Urinary bladder (tissue), 4 donors: ENCODE measurements at places on chromosomes 7 and 10. TPM values are rescaled to one million over a fixed set of nuclear protein-coding genes. Genes with fewer than 3 reads are reported as not detected.

GRCh38 chr7:78842068-78842467 lies 611.4 kb downstream of the MAGI2 start:
- no peak for DNase-seq

GRCh38 chr7:51229106-51229537 lies 87.5 kb downstream of the COBL start:
- DNase-seq: no peak

The HOXA6 gene
- 8.4 TPM for total RNA-seq

DNA sequence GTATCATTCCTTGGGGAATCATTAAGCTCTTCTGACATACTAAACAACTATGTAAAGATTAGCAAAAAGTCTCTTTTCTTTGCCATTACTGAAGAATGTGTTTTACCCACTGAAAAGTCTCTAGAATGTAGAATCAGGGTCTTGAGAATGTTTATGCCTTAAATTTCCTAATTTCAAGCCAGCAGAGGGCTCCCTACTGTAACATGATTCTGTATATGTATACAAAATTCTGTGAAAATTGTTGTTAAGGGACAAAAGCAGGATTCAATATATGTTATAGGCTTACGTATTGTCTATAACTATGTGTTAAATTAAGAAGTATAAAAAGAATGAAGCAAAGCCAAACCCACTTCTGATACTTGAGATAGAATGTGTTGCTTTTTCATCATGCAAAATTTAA lies 296.9 kb upstream of the DGKB start:
- no peak for DNase-seq

The FAM25A gene
- total RNA-seq: not detected

The VAX1 gene
- not detected for total RNA-seq

The MSMB gene
- not detected for total RNA-seq

DNA sequence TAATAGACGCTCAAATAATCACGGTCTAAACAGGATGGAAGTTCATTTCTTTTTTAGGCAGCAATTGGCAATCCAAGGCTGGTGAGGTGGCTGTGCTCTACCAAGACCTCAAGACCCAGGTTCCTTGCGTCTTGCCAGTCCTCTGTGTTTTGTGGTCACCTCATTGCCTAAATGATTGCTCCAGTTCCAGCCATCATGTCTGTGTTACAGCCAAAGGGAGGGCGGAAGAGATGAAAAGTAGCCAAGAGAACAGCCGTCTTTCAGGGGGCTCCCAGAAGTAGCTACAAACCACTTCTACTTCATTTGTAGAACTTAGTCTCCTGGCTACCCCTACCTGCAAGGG lies 19.2 kb upstream of the C10orf67 start:
- no peak for DNase-seq

GRCh38 chr7:73888959-73889358 lies 28.0 kb downstream of the TMEM270 start:
- no peak for DNase-seq

The SLC39A12 gene
- total RNA-seq: not detected

GRCh38 chr7:17441557-17441956 lies 143.1 kb downstream of the AHR start:
- no peak for DNase-seq

The ATP6V0A4 gene
- 0.37 TPM for total RNA-seq

DNA sequence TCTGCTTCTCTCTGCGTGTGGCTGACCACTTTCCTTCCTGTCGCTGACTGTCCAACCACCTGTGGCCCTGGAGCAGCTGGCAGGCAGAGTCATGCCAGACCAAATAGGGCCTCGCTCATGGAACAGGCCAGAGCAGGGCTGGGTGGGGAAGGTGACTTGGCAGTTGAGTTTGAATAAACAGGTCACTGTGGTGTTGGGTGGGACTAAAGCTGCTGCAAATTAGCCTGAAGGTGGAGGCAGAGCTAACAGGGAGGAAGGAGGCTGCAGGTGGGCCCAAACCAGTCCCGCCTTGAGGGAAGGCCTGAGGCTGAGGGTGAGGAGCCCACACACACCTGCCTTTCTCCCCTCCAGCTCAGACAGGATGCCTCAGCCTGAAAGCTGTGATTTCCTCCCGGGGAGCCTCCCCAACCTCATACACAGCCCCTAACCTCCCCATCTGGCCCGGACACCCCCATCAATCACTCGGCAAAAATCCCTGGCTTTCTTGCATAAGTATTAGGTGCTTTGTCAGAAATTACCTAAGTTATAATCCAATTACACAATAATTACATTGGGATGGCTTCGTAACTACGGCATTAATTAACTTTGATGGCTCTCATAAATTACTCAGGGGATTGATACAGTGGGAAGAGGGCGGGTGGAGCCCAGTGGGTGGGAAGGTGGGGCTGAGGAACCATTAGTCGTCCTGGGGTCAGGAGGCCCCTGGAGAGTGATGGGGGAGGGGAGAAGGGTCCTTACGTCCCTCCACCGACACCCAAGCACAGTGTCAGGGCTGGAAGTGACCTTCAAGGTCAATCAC lies 97.7 kb upstream of the PCBD1 start:
- peak; percentile 15 for DNase-seq

- DNase-seq: no peak
Observed at GRCh38 chr7:155298288-155298833, 683 bp downstream of the INSIG1 start.

The CLCN1 gene
- total RNA-seq: 0.16 TPM

GRCh38 chr7:74403521-74404387 lies 50.0 kb upstream of the GTF2IRD1 start:
- DNase-seq: no peak

- no peak for DNase-seq
Observed at GRCh38 chr7:50229964-50230363, 74.6 kb upstream of the IKZF1 start.

- peak; percentile 59 for DNase-seq
Observed at GRCh38 chr7:151123822-151124464, 37.7 kb downstream of the AGAP3 start.

The LBX1 gene
- total RNA-seq: not detected

DNA sequence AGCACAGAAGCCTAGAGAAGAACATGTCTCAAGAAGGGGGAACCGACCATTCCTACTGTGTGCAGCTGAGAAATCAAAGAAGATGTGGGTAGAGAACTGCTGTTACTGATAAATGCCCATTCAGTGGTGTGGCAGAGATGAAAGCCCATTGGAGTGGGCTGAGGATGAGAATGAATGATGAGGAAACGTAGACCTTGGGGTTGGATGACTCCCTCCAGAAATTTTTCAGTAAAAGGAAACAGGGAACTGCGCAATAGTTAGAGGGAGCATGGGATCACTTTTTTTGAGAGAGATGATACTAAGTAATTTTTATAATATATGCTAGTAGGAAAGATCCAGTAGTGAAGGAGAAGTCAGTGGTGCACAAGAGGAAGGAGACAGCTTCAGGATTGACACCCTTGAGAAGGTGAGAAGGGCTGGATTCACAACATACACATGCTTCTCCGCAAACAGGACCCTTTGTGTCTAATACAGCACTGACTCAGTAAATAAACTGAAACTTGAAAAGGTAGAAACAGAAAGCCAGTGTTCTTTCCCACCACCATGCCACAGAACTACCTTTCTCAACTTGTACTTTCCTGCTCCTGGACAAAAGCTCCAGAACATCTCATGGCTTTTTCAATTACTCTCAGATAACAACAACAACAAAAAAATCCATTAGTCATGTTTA lies 104.7 kb upstream of the IL6 start:
- DNase-seq: no peak

GRCh38 chr10:98444314-98445006 lies 2.3 kb downstream of the HPS1 start:
- no peak for DNase-seq

GRCh38 chr10:86199041-86199440 lies 167.6 kb downstream of the GRID1 start:
- DNase-seq: no peak

GRCh38 chr7:150586068-150586784 lies 19.0 kb downstream of the GIMAP4 start:
- no peak for DNase-seq

The NME8 gene
- not detected for total RNA-seq

GRCh38 chr10:78980815-78981214 lies 88.0 kb upstream of the ZMIZ1 start:
- no peak for DNase-seq

DNA sequence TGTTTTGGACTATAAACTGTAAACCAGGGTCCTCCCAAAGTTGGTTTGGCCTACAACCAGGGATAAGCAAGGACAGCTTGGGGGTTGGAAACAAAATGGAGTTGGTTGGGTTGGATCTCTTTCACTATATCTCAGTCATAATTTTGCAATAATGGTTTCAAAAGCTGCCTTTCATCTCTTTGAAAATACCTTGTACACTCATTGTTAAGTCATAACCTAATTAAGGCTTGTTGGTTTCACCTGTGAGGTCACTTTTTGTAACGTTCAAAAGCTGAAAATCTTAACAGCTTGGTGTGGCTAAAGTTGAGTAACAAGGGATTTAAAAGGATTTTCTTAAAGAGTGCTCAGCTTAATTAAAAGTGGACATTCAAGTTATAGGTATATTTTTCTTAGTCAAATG lies 476.1 kb downstream of the IPMK start:
- no peak for DNase-seq

The COL26A1 gene
- 2.9 TPM for total RNA-seq

DNA sequence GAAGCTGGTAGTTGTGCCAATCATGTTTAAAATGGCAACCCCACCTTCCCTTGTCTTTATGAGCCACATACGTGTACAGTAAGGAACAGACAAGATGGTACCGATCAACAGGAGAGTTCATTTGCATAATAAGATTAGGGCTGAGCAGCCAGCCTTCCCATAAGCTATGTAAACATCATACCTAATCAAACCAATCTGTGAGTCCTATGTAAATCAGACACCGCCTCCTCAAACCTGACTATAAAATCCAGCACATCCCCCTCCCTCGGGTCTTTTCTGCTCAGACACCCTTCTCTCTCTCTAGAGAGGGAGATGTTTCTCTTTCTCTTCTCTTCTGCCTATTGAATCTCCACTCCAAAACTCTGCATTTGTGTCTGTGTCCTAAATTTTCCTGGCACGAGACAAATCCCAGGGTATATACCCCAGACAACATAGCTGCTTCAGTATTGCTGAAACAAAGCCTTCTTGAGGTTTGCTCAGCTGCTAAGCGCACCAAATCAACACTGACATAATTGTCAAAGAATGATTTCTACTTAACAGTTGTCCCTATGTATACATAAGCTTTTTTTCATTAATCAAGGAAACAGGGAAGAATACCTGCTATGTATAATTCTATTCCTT lies 279.2 kb downstream of the THSD7A start:
- DNase-seq: no peak

The TDRD1 gene
- total RNA-seq: 0.53 TPM

DNA sequence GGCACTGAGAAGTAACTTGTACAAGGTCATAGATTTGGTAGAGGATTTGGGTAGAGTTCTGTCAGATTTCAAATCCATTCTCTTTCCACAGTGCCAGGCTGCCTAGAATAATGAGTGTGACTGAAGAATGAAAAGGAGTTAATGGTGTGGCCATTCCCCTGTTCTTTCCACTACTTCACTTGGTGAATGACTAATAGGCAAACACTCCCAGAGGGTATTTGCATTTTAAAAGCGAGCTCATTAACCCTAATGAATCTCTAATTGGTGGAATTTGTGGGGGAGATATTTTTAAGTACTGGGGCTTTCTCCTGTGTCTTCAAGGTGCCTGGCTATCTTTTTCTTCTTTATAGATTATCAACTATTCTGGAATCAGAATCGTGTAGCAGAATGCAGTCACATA lies 74.8 kb upstream of the RPA3 start:
- DNase-seq: no peak

GRCh38 chr10:124032971-124033886 lies 60.2 kb downstream of the CHST15 start:
- peak; percentile 58 for DNase-seq

DNA sequence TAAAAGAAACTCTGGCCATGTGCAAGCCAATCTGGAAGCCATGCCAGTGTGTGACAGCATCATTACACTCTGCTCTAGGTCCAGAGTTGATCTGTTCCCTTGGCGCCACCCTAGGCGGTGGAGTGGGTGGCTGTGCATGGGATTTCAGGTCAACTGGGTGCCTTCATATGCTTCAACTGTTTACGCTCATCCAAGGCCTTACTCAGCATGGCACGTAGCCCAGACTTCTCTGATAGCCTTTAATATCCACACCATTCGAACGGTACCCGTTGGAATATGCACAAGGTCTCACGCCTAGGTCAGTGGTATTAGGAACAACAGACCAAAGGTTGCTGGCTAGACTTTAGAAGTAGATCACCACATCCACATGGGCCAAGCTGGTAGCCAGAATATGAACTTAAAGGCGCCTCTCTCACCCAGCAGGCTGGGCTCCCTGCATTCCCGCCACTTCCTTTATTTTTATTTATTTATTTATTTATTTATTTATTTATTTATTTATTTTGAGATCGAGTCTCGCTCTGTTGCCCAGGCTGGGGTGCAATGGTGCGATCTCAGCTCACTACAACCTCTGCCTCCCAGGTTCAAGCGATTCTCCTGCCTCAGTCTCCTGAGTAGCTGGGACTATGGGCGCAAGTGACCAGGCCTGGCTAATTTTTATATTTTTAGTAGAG lies 18.7 kb upstream of the ACHE start:
- DNase-seq: no peak

GRCh38 chr10:42638821-42639270 lies 476 bp upstream of the ZNF33B start:
- no peak for DNase-seq

DNA sequence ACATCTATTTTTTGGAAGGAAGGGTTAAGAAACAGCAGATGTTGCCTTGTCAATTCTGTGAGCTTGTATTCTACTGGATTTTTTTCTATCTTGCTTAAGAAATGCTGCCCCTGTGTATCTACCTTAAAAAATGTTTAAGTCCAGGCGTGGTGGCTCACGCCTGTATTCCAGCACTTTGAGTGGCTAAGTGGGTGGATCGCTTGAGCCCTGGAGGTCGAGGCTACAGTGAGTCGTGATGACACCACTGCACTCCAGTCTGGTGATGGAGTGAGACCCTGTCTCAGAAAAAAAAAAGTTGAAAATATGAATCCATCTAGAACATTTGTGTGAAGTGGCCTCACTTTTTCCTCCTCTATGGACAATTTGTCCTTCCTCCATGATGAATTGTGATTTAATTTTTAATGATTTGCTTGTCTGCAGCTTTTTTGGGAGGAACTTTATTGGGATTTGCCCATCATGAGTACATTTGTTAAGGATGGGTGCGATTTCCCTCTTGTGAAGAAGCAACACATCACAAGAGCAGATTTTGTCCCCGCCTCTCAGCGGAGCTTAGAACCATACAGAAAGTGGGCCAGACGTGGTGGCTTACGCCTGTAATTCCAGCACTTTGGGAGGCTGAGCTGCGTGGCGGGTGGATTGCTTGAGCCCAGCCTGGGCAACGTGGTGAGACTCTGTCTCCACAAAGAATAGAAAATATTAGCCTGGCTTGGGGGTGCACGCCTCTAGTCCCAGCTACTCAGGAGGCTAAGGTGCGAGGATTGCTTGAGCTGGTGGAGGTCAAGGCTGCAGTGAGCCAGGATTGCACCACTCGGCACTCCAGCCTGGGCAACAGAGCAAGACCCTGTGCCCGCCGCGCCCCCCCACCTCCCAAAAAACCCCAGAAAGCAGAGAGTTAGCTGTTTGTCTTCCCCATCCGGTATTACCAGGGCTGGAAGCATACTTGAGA lies 57.7 kb downstream of the DNAJB6 start:
- no peak for DNase-seq

DNA sequence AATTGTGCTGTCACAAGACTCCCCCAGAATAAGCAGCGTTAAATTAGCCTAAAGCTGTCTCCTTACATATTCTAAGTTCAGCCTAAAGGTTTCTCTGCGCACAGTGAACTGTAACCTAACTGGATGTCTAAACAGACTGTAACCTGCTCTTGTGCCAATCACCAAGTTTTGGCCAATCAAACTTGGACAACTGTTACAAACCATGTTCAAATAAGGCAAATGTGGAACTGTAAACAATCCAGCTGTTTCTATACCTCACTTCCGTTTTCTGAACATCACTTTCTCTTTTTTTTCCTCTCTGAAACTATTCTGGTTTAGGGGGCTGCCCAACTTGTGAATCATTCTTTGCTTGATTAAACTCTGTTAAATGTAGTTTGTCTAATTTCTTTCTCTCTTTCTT lies 252.2 kb upstream of the HABP2 start:
- DNase-seq: no peak
